ENCODE measurements at places on chromosomes 12 and 14. TPM values are rescaled to one million over a fixed set of nuclear protein-coding genes. Genes with fewer than 3 reads are reported as not detected.

The TMPRSS12 gene
- not detected for total RNA-seq

The RECQL gene
- 74.8 TPM for total RNA-seq

The ALG10B gene
- 5.0 TPM for total RNA-seq

The RPS6KL1 gene
- 0.17 TPM for total RNA-seq
